ENCODE measurements at places on chromosomes 1 and 21.

GRCh38 chr1:248521856-248522255, 14.0 kb downstream of the OR2G6 start:
- DNase-seq = no peak

GRCh38 chr1:116940814-116941599, 31.3 kb downstream of the PTGFRN start:
- DNase-seq = no peak

DNA sequence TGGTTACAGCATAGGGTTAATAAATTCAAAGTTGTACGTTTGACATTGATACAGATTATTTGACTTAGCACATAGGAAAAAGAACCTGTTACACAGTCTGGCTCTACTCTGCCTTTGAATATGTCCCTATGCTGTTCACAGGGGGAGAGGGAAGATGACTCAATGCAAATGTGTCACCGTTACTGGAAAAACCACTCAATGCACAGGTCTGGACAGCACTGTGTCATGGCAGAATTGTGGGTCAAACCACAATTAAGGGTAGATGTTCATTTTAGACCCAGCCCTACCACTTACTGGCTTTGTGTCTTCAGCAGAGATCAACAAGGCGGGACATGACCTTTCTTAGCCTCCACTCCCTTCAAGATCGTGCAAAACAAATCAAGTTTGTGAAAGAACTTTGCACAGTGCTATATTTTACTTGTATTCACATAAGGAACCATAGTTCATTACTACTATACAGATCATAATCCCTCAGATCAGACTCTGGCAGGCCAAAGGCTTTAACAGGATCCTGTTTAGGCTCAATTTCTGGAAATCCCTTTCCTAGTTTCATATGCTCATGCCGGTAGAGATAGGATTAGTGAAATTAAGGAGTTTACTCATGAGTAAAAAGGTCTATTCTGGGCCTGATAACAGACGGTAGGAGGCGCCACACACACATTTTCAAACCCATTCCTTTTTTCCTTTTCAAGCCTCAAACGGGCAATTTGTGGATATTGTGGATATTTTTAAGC, 22.1 kb downstream of the EIF2D start:
- DNase-seq = peak; percentile 29

GRCh38 chr1:101929343-101929742, 67.4 kb downstream of the OLFM3 start:
- no peak for DNase-seq

DNA sequence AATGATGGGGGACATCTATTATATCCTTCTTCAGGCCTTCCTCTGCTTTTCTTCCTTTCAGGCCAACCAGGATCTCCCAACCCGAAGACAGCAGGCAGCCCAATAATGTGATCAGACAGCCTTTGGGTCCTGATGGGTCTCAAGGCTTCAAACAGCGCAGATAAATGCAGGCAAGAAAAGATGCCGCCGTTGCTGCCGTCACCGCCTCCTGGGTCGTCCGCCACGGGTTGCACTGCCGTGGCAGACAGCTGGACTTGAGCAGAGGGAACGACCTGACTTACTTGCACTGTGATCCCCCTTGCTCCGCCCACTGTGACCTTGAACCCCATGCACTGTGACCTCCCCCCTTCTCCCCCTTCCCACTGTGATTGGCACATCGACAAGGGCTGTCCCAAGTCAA, 27.9 kb downstream of the SZRD1 start:
- DNase-seq = no peak

DNA sequence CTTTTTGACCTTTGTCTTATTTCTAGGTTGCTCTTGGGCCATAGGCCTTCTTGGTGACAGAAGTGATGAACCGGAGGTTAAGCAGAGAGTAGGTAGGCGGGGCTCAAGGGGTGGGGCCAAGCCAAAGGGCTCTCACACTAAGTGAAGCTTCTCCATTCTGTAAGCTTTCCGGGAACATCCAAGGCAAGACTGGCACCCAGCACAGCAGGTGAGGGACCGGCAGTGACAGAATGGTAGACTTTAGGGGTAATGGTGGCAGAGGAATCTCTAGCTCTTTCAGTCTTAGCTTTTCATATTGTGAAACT, at the start of gene TNFAIP8L2:
Gene TNFAIP8L2, plus strand, starts transcription at position 135 of the 305 bp plus-strand sequence. CDS start 2,049 bp downstream, outside the sequence.
- DNase-seq = no peak

GRCh38 chr1:16275591-16275990, 38.6 kb upstream of the CPLANE2 start:
- DNase-seq = no peak

DNA sequence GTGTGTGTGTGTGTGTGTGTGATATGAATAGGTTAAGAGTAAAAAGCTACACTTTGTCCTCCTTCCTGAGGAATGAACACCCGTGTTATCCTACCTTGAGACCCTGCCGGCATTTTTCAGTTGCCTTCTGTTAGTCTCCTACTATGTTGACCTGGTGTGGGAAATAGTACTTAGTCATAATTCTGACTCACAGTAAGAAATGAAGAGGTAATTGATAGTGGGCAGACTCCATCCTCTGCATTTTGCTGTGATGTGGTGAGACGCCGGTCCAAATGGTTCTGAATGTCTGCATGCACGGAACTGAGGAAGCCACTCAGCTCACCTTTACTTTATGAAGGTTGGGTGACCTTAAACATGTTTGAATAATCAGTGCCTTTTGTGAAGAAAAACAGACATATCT, 12.6 kb downstream of the CD101 start:
- DNase-seq = no peak

- no peak for DNase-seq
Observed at GRCh38 chr1:41730806-41731205, 187.9 kb downstream of the HIVEP3 start.

- DNase-seq = no peak
Observed at GRCh38 chr1:50877641-50878040, 82.4 kb downstream of the FAF1 start.

- DNase-seq = no peak
Observed at GRCh38 chr21:45042664-45043161, 31.7 kb upstream of the ADARB1 start.

- DNase-seq = no peak
Observed at GRCh38 chr1:53275566-53275965, 37.2 kb upstream of the MAGOH start.
